ENCODE measurements at places on chromosomes 1 and 21. TPM values are rescaled to one million over a fixed set of nuclear protein-coding genes. Genes with fewer than 3 reads are reported as not detected.

The PTGFRN gene
- 1.2 TPM for total RNA-seq

- no peak for DNase-seq
Observed at GRCh38 chr1:162596514-162597170, 35.1 kb downstream of the UAP1 start.

DNA sequence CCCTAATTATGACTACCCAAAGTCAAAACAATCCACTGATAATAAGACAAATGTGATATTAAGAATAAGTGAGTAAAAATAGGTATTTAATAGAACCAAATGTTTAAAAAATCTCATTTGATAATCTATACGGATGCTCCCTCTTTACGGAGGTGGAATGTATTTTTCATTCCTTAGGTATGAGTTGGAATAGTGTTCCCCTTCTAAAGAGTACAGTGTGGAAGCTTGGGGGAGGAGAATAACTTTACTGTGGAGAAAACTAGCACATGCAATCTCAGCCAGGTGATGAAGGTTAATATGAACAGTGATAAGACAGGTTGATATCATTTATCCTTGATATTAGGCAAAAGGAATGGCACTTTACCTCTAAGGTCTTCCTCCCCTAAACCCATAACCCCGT is 74.6 kb downstream of the GPR88 start:
- DNase-seq = no peak

DNA sequence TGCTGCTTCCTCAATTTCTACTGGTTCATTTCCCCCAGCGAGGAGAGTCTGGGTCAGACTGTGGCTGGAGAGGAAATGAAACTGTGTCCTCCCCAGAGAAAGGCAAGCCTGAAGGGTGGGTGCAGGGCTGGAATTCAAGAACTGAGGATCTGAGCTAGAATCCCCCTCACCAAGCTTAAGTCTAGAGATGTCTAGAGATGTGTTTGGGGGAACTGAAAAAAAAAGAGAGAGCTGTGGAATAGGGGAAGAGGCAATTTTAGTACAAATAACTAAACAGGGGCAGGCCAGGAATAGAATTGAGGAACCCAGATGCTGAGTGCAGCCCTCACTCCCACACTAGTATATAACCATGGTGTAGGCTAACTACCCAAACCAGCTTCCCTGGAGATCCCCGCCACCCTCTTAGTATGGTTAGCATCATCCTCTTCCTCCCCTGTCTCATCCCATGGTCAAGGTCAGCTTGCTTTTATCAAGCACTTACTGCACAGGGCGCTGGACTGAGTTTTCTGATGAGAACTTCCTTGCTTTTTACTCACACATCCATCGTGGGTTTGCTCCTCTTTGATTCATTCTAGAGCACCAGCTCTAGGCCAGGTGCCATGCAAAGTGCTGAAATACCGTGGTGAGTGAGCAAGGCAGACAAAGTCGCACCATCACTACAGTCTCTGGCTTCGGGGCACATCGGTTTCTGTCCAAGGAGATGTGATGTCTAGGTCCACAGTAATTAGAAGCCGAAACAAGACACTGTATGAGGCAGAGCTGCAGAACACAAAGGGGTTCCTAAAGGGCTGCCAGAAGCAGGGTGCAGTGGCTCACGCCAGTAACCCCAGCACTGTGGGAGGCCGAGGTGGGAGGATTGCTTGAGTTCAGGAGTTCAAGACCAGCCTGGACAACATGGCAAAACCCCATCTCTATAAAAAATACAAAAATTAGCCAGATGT is 112.9 kb upstream of the IPO9 start:
- no peak for DNase-seq

DNA sequence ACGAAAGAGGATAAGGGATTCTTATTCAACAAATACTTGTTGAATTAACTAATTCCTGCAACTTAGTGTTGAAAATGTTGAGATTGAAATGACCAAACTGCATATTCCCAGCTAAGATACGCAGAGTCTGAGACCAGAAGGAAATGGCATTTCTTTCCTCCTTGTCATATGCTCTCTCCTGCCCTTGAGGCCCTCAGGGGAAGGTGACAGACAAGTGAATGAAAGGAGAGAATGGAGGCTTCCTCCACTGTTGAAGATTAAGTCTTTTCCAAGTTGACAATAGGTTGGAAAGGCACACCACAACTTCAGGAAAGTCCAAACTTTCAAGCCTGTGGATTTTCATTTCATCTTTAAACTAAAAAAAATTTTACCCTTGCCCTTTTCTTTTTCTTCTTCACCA is 3.1 kb upstream of the ZNF697 start:
- DNase-seq = no peak

DNA sequence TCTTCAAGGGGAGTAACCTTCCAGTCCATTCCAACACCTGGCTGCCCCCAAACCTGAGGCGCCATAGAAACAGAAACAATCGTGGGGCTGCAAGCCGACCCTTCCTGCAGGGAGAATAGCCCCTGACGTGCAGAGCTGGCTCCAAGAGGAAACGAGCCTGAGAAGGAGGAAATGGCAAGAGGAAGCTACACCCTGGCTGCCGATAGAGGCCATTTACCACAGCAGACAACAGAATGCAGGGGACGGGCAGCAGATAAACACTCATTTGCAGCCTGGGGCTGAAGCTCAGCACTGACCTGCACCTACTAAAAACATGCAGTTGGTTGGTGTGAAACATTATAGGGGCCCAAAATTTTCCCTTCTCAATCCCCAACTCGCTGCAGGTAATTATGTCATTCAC is 8.7 kb upstream of the TDRD10 start:
- DNase-seq = no peak

The IPP gene
- total RNA-seq = 15.2 TPM

The SPRR2G gene
- total RNA-seq = not detected

GRCh38 chr1:21725748-21726392 is 56.7 kb upstream of the RAP1GAP start:
- no peak for DNase-seq

DNA sequence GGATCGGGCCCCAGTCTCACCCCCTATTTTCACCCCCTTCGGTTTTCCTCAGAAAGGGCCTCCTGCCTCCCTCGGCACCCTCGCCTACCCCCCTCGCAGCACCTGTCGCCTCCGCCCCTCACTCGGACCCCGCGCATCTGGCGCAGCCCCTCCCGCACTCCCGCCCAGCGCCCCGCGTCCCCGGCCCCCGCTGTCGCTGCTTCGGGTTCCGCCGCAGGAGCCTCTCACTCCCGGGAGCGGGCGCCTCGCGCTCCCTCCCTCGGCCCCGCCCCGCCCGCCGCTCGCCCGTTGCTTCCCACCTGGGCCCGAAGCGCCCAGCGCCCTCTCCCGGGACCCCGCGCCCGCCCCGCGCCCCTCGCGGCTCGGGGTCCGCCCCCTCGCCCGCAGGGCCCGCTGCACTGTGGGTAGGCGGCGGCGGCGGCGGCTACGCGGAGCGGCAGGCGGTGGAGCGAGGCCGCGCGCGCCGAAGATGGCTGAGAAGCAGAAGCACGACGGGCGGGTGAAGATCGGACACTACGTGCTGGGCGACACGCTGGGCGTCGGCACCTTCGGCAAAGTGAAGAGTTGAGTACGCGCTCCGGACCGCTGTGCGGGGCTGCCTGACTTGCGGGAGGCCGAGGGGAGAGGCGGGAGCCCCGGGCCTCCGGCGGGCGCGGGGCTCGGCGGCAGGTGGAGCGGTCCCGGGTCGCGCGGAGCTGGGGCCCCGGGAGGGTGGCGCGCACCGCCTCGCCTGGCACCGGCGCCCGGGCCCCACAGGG is at the start of gene PRKAA2:
Gene PRKAA2, plus strand, starts transcription at position 396 of the 758 bp plus-strand sequence. Its CDS starts 74 bp downstream, at position 470.
- peak; percentile 47 for DNase-seq

DNA sequence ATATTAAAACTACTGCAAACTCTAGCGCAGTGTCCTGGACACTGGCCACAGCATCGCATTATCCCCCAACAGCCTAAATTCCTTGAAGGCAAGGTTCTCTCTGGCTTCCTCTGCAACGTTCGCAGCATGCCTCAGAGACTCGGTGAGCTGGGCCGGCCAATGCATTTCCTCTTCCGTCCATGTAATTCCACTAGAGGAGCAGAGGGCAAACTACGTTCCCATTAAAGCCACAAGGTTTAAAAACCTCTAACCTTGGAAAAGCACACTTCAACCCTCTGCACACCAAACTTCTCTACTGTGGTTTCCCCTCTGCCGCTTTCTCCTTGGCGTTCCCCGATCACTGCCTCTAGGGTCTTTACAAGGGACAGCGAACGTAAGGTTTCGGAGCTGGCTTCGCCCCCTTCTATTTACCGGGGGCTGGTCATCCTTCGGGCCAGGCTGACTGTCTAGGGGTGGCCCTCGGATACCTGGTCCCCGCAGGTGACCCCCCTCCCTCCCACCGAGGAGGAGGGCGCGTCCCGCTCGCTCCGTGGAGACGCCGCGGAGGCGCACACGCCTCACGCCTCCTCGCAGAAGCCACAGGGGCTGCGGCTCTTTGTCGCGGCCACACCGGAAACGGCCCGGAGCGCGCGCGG is 456 bp upstream of the SMYD2 start:
- DNase-seq = peak; percentile 60

- DNase-seq = no peak
Observed at GRCh38 chr1:25628741-25629421, 12.3 kb downstream of the MAN1C1 start.

The KCNA2 gene
- total RNA-seq = under 0.01 TPM

The RHBDL2 gene
- total RNA-seq = 0.26 TPM

- DNase-seq = no peak
Observed at GRCh38 chr1:220032911-220033310, 13.4 kb downstream of the EPRS1 start.

The ZSWIM5 gene
- 0.77 TPM for total RNA-seq

DNA sequence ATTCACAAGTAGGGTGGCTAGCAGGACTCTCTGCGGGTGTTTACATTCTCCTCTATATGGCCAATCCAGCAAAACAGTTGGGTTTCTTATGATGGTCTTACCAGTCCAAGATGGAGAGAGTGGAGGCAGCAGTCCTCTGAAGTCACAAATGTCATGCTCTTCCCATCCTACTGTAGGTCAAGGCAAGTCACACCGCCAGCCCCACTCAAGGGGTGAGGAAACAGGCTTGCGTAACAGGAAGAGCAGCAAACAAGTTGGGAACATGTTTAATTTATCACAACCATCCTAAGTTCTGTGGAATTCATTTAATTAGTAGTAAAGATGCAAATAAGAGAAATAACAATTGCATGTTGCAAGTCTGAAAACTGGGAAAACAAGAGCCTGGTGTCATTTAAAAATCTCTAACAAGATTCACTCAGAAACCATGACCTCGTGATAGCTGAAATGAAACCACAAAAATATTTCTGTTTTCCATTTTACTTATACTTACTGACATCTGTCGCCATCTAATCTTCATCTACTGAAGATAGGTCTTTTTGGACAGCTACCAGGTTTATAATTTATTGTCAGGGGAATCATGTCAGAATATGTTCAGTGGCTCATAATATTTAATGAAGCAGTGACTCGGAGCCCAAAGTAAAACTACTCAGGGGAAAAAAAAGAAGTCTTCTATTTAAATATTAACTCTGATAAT is 349.1 kb upstream of the FMN2 start:
- no peak for DNase-seq

The GOLT1A gene
- not detected for total RNA-seq

The OR13G1 gene
- total RNA-seq = not detected

DNA sequence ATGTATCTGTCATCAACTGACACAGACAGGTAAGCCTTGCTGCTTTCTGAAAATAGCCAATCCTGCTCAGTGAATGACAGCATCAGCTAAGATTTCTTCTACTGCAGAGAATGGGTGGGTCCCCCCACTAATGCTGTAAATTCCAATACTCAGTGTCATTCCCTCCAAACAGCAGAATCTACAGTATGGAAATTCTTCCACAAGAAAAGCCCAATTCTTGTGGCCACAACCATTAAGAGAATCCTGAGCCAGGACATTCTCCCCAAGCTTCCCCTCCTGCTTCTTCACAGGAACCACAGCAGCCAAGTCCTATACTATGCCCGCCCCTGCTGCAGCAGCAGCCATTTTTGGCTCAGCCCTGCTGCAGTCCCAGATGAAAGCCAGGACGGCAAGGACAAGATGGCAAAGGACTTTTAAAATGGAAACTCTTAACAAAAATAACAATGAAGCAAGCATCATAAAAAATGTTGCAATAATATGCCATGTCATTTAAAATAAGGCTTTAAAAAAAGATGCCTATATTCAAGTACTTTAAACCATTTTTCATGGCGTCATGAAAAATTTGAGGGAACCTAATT is 26.8 kb downstream of the EIF4G3 start:
- DNase-seq = peak; percentile 99

The LCE3E gene
- total RNA-seq = not detected

- peak; percentile 20 for DNase-seq
Observed at GRCh38 chr1:178869119-178869697, 1.7 kb downstream of the ANGPTL1 start.

GRCh38 chr1:20233394-20233793 is 47.1 kb upstream of the PLA2G2C start:
- peak; percentile 56 for DNase-seq

The MYOC gene
- total RNA-seq = 2.1 TPM

DNA sequence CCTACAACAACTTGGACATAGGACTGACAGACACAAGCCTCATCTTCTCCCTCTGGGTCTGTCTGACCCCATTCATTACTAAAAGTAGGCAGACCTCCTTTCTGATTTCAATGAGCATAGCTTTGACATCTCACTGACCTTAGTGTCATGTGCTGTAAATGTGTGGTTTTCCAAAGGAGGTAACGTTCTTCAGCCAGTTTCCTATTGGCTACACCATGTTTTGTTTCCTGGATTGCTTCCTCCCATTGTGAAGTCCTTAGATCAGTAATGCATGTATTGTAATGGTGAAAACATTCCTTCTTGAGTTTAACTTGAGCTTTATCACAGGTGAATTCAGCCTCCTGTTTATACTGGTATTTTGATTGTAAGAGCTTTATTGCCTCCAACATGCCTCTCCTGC is 20.6 kb downstream of the STXBP3 start:
- DNase-seq = no peak

DNA sequence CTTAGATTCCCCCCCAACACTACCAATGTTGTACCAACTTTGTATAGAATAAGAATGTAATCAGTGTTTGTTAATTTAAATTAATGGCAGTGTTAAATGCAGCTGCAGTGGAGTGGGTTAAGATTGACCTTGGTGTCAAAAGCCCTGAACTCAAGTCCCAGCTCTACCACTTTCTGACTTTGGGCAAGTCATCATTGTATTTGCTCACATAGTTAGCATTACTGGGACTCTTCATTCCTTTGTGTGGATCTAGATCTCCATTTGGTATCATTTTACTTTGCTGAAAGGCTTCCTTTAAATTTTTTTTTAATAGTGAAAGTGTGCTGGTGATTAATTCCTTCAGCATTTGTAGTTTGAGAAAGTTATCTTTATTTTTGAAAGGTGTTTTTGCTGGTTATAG is 22.2 kb upstream of the PHGDH start:
- DNase-seq = no peak

The RCSD1 gene
- under 0.01 TPM for total RNA-seq

The SPRR3 gene
- total RNA-seq = not detected

GRCh38 chr1:217089361-217090014 is 366.3 kb upstream of the ESRRG start:
- peak; percentile 59 for DNase-seq

DNA sequence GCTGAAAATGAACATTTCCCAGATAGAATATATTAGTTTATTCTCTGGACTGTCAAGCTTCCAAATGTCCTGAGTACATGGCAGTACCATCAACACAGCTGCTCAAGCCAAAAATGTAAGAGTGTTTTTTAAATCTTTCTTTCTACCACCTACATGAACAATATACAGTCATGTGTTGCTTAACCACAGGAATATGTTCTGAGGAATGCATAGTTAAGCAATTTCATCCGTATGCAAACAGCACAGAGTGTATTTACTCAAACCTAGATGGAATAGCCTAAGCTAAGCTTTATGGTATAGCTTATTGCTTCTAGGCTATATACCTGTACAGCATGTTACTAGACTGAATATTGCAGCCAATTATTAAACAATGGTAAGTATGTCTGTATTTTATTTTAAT is 561.9 kb upstream of the ADGRL4 start:
- peak; percentile 23 for DNase-seq

The UBASH3A gene
- not detected for total RNA-seq

The RBP7 gene
- total RNA-seq = not detected

GRCh38 chr1:224114787-224115175 is 870 bp downstream of the FBXO28 start:
- peak; percentile 3 for DNase-seq

Measured in fibroblast of lung (primary cell).